ENCODE measurements at places on chromosomes 7 and 10. TPM values are rescaled to one million over a fixed set of nuclear protein-coding genes. Genes with fewer than 3 reads are reported as not detected.

DNA sequence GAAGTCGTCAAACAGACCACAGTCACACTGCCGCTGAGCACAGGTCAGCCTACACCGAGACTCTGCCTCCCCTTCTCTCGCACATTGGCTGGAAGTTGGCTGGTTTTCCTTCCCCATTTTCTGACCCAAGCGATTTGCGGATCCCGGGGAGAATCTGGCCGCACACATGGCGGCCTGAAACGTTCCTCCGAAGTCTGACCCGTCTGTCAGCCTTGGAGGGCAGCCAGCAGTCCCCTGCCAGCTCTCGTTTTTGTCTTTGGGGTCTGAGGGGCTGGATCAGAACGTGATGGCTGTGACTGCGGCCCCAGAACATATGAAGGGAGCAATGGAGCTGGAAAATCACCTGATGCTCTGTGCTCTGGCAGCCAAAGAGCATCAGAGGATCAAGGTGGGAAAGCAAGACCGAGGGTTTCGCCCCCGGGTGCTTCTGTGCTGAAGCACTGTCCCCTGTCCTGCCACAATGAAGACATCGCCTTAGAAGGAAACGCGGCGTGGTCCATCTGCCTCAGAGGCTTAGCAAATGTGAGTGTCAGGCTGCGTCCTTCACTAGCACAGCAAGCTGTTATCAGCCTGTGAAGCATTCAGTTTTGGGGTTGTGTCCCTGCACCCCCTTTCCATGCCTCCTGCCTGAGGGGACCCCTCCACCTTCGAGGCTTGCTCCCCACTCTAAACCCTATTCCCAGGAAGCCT lies 119.3 kb upstream of the SHH start:
- no peak for DNase-seq

DNA sequence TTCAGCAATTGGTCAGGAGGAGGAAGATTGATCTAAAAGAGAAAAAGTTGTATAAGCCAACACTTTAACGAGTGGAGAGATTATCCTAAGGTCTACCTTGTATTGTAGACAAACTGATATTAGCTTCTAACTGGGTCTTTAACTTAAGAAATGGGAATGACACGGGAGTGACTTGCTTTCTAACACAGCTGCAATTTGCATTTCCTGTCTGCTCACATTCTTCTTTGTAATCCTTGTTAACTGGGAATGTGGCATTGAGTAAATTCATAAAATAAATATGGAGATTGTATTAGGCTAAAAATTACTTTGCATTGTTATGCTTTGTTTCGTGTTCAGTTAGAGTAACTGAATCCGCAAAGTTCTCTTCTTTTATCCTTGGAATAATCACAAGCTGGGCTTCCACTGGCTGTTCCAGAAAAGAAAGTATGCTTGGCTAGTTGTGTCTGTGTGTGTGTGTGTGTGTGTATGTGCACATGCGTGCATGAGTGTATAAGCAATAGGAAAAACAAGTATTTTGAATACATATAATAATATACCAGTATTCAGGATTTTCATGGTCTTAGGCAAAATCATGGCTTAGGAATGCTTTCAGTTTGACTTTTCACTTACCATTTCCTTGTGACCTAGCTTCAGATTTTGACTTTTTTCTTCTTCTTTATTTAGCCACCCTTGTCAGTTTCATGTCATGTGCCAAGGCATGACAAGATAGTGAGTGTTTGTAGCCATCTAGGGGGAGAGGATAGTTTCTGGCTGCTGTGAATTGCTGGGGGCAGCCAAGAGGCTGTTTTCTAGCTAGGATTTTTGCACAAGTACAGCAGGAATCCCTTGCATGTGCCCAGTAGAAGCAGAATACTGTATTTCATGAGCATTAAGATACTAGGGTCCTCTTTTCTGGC lies 54.5 kb upstream of the FZD8 start:
- DNase-seq, result no peak

DNA sequence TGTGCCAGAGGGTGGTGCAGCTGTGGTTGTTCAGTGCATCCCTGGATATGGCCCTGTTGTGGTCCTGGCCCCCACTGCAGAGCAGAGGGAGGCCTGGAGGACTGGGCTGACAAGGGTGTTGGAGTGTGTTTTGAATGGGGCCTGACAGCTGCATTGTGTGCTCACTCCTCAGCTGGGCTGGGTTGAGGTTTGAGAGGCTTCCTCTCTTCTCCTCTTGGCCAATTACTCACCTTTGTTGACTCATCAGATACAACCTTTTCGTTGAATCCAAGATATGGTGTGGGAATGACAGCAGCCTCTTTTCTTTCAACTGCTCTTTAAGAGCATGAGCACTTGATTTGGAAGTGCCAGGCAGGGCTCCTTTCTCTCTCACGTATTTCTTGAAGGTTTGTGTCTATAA lies 228.5 kb upstream of the COBL start:
- peak; percentile 79 for DNase-seq

DNA sequence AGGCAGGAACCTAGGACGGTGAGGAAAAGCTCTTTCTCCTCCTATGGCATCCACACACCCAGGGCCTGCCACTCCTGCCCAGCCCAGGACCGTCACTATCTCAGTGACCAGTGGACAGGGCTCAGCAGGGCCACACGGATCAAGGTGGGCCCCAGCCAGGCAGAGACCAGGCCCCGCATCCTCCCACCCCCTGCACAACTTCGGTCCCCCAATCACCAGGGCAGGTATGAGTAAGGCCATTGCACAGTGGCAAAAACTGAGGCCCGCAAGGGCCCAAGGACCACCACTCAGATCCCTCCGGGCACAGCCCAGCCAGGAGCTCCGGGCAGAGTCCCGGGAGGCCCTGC lies 30.3 kb downstream of the OAT start:
- no peak for DNase-seq

DNA sequence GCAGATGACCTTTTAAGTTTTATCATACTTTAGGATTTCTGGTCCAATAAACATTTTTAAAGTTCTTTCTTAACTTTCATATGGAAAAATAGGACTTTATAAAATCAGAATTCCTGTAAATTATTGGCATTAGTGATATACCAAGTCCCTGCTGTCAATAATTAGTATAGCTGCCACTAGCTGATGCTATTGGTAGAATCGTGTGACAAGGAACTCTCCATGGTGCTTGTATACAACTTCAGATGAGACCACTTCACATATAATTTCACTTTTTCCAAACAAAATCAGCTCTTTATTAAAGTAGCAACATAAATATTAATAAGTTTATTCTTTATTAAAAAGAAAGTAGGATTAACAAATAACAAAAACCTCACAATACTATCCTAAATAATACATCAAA lies 49.9 kb downstream of the ZNF800 start:
- DNase-seq, result no peak

GRCh38 chr10:14184841-14185315 lies 145.8 kb downstream of the FRMD4A start:
- no peak for DNase-seq

DNA sequence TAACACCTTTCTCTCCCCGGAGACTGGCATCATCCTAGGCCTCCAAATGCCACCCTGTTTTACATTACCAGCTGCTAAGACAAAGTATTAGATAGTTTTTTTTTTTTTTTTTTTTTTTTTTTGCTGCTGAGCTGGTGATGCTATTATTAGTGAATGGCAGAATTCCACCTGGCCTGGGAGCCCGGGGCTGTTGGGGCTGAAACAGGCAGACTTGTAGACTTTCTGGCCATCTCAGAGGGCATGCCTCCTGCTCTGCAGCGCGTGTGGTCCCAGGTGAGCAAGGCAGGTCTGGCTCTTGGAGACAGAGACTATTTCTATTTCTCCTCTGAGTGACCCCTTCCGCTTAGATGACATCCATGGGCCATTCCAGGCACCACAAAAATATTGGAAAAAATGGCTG lies 104.2 kb downstream of the EMX2 start:
- DNase-seq, result no peak

DNA sequence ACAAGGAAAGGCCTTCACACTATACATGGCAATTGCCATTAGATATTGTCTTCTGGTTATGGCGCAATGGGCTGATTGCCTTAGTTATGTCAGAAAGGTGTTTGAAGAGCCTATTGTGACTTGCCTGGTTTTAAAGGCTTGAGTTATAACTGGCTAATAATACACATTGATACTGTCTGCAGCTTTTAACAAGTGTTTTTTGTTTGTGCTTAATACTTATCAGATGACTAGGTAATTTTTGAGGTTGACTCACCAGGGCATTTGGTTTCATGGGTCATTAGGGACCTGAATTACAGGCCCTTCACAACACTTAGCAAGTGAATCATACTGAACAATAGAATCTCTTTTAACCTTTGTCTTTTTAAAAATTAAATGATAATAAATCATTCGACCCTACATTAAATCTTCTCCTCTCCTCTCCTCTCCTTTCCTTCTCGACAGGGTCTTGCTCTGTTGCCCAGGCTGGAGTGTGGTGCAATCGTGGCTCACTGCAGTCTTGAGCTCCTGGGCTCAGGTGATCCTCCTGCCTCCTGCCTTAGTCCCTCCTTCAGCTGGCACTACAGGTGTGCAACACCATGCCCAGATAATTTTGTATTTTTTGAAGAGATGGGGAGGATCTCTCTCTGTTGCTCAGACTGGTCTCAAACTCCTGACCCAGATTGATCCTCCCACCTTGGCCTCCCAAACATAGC lies 196.3 kb downstream of the JCAD start:
- peak; percentile 87 for DNase-seq

- no peak for DNase-seq
Observed at GRCh38 chr10:131169146-131169545, 142.4 kb downstream of the TCERG1L start.

DNA sequence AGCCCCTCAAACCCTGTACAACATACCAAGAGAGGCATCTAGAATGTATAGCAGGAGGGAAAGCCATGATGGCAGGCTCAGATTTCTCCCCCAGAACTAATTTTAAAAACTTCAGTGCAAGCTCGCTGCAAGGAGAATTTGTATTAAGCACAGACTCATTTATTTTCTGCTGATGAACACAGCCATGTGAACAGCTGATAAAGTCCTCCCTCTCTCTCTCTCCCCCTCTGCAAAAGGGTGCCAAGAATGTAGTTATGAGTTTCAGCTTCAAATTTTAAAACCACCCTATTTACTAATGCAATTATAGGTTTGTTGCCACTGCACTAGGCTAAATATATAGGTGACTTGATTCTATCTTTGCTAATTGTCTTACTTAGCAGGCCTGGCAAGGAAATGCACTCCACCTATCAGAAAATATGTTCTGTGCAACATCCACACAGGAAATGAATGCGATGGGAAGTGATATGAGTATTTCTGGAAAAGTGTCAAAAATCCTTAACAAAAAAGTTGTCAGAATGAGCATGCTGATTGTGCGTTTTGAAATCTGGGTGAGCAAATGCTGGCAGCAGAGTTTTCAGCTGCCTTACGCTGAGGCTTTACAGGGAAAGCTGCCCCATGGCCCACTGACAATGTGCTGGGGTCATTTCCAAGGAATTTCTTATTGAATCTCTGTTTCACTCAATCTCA lies 43.4 kb upstream of the GHITM start:
- peak; percentile 38 for DNase-seq

The HYAL4 gene
- total RNA-seq, result not detected

The CDK14 gene
- total RNA-seq, result 6.9 TPM

The COL17A1 gene
- total RNA-seq, result 14.2 TPM

The PLEKHA1 gene
- total RNA-seq, result 8.2 TPM

The SMO gene
- total RNA-seq, result 15.8 TPM

All from HT1080 (cell line).